ENCODE measurements at places on chromosomes 7 and 10. TPM values are rescaled to one million over a fixed set of nuclear protein-coding genes. Genes with fewer than 3 reads are reported as not detected.

GRCh38 chr10:13765641-13766341 lies 179.0 kb downstream of the PRPF18 start:
- no peak for DNase-seq

- DNase-seq, result peak; percentile 52
Observed at GRCh38 chr7:17640730-17641377, 299.4 kb downstream of the SNX13 start.

DNA sequence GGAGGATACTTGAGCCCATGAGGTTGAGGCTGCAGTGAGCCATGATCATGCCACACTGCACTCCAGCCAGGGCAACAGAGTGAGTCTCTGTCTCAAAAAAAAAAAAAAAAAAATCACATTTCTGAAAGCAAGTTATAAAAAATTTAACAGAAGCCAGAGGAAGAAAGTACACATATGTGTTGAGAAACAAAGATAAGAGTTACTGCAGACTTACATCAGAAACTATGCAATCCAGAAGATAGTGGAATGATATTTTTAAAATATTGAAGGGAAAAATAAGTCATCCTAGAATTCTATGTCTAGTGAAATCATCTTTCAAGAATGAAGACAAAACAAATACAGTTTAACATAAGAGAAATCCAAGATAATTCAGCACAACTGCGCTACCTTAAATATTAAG lies 46.9 kb downstream of the ZNF518A start:
- DNase-seq, result peak; percentile 9

GRCh38 chr7:1995426-1995825 lies 237.3 kb downstream of the MAD1L1 start:
- DNase-seq, result no peak

Gene AP4M1
- 19.4 TPM for polyA plus RNA-seq
